ENCODE measurements at places on chromosomes 12 and 14.

- no peak for DNase-seq
Observed at GRCh38 chr12:93714382-93714781, 37.2 kb downstream of the CRADD start.

GRCh38 chr12:54593725-54594124, 5.3 kb upstream of the PPP1R1A start:
- no peak for DNase-seq

DNA sequence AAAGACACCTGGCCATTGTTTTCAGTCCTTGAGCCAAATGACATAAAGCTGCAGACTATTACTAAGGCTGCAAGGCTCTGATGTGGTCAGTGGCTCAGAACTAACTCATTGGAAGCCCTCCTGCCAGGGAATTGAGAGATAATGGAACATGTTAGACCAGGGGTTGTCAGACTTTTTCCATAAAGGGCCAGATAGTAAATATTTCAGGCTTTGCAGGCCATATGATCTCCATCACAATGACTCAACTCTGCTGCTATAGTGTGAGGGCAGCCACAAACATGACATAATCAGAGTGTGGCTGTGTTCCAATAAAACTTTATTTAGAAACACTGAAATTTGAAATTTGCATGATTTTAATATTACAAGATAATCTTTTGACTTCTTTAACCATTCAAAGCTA, 140.3 kb downstream of the TMEM30B start:
- no peak for DNase-seq

DNA sequence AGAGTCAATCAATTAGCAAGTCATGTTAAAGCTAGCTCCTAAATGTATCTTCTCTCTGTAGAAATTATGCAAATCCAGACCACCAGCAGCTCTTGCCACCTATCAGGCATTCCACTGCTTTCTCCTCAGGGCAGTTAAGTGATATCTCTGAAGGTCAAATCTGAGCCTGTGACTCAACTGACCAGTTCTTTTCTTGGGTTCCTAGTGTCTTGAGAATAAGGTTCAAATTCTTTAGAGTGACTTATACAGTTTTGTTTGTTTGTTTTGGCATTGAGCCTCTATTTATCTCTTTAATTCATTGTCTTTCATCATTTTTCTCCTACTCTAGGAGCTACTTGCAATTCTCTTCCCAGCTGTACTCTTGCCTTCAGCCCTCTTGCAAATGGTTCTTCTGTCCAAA, 2.5 kb upstream of the LRIG3 start:
- no peak for DNase-seq

GRCh38 chr14:61878931-61879330, 116.7 kb downstream of the SNAPC1 start:
- no peak for DNase-seq

DNA sequence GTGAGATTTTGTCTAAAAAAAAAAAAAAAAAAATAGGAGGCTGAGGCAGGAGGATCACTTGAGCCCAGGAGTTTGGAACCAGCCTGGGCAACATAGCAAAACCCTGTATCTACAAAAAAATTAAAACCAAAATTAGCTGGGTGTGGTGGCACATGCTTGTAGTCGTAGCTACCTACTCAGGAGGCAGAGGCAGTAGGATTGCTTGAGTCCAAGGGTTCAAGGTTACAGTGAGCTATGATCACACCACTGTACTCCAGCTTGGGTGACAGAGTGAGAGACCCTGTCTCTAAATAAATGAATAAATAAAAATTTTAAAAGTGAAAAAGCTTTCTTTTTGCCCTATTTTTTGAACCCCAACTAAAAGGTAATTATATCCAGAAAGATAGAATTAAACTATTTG, 113.6 kb downstream of the PEBP1 start:
- DNase-seq, result no peak

DNA sequence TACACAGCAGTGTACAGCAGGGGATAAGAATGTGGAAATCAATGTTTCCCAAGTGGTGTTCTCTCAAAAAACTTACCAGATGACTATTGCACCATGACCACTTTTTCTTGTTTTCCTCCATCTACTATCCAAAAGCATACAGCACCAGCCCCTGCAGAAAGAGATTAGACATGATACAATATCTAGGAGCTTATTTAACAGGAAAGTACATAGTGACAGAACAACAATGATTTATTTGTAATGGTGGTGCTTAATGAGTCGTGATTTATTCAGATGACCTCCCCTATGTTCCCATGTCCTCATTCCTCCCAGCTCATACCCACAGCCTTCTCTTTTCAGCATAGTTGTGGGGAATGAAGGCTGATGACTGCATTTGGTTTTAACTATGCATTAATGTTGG, 413.6 kb downstream of the BTG1 start:
- DNase-seq, result no peak

- DNase-seq, result no peak
Observed at GRCh38 chr14:68408680-68409079, 384.2 kb downstream of the ZFP36L1 start.

- DNase-seq, result no peak
Observed at GRCh38 chr12:119565404-119565803, 28.2 kb upstream of the TMEM233 start.

- DNase-seq, result no peak
Observed at GRCh38 chr12:53676656-53677015, 753 bp upstream of the ATP5MC2 start.

GRCh38 chr12:126385785-126386184, 1320.5 kb downstream of the AACS start:
- DNase-seq, result no peak

GRCh38 chr12:93243689-93244513, 133.8 kb upstream of the NUDT4 start:
- DNase-seq, result no peak

DNA sequence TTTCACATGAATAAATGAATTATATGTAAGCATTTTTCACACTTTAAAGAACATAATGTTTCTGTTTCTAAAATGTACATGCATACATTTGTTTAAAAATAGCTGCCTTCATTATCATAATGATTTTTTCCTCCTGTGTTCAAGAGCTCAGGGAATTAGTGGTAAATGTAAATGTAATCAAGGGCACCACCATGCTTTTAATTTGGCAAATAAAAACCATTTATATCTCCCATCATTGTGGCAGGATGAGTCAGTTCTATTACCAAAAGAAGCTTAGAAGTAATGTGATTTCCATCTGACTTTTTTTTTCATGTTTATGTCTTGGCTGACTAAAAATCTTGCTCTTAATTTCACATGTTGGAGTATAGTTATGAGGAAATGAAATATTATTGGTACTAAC, 176.1 kb downstream of the GXYLT1 start:
- DNase-seq, result no peak

DNA sequence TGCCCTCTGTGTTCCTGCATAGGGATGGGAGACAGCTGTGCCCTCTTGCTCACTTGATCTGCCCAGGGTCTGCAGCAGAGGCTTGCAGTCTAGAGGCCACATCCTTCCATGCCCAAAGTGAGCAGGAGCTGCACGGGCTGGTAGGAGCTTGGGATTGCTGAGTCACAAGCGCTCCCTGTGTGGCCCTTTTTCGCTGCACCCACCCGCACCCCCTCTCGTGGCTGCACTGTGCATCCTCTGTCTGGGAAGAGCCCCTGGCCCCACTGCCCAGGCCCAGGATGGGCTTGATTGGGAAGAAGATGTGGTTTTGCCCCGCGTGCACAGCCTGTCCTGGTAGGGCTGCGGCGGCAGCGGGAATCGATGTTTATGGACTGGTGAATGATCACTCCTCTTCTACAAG, 192.4 kb downstream of the TSPAN9 start:
- DNase-seq, result no peak

GRCh38 chr14:105420974-105421674, 1.5 kb downstream of the MTA1 start:
- DNase-seq, result no peak

- no peak for DNase-seq
Observed at GRCh38 chr12:46206471-46206870, 62.4 kb downstream of the SLC38A1 start.

- DNase-seq, result no peak
Observed at GRCh38 chr12:7991535-7991934, 41.0 kb upstream of the FOXJ2 start.

DNA sequence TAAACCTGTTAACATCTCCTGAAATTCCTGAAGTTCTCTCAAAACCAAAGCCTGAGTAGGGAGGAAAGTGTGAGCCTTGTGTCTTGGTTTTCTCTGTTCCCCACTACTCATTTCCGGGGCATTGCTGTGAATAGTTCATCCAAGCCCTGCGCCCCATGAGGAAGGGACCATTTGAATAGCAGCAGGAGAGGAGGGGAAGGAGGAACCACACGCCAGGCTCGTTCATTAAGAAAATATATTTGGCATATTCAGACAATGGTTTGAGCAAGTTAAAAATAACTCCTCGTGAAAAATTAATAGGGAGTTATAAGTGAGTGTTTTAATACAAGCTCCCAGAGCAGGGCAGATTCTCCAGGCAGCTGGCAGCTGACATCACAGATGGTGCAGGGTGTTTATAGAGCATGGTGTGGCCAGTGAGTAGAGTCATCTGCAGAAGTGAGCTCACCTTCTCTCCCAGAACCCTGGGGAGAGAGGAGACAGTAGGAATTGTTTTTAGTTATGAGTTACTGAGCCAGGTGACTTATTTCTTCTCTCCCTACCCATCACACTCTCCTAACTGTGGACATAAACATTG, 29.5 kb upstream of the CISTR start:
- no peak for DNase-seq

- no peak for DNase-seq
Observed at GRCh38 chr14:78399316-78399889, 229.2 kb downstream of the NRXN3 start.

GRCh38 chr14:36647824-36648753, 13.6 kb upstream of the PAX9 start:
- no peak for DNase-seq

- DNase-seq, result no peak
Observed at GRCh38 chr12:29750131-29750927, 33.4 kb downstream of the TMTC1 start.

DNA sequence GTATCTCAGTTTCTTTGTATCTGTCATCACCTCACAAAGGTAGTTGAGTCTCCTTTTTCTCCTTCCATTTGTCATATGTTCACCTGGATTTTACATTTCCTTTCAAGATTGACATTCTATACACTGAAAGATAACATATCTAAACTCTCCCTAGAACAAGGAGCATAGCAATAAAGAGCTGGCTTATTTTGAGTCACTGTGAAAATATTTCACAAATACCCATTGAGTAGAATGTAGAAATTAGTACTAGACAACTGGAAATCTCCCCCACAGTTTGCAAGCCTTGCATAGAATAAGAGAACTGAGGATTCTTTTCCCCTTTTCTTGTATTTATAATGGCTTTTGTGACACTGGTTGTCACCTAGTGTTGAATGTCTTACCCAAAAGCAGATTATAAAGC, 111.2 kb downstream of the KICS2 start:
- no peak for DNase-seq

DNA sequence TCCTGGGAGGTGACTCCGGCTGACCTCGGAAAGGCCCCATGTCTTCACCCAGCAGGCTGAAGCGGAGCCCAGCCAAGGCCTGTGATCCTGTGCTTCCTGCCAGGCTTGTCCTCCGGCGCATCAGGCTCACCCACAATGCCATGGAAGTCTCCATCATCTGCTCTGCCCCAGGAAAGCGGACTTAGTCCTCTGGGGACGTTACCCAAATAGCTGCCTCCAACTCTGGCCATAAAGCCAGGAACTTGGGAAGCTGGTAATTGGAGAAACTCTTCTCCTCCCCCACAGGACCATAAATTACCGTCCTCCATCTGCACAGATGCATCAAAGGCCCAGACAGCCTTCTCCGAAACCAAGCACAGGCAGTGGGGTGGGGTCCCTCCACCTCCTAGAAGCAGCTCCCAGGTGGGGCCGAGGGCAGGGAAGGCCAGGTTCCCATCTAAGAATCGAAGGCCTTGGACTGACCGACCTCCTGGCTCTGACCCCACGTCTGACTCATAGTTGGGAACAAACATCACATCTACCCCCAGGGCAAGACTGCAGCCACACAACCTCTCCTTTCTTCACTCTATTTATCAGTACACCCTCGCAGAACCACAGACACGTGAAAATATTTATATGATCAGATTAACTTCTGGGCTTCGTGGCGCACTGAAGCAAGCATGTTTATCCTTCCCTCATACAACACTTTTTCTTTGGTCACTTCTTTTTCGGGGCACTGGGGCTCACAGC, 56.4 kb downstream of the PITPNM2 start:
- DNase-seq, result no peak

DNA sequence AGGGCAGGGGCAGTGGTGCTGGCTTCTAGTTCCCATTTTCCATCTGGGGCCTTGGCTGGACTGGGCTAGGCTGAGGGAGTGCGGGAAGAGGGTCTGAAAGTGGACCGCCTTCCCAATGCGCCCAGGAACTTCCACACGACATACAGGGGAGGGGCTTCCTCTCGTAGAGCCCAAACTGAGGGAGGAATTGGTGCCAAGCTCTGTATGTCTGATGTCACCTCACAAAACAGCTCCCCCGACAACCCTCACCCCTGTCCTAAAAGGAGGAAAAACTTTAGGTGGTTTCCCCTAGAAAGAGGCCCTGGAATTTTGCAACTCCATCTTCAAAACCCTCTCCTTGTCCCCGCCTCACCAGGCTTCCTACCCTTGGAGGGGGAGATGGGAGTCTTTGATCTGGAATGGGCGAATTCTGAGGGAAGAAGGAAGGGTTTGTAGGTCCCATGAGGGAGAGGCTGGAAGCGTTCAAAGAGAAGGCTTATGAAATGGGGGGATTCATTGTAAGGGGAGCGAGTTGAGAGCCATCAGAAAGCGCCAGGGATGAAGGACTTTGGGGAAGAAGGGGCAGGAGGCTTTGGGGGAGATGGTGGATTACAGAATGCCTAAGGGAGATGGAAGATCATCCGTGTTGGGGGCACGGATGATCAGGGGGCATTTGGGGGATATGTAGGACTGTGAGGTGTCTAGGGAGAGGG, 844 bp downstream of the GLTP start:
- DNase-seq, result no peak

DNA sequence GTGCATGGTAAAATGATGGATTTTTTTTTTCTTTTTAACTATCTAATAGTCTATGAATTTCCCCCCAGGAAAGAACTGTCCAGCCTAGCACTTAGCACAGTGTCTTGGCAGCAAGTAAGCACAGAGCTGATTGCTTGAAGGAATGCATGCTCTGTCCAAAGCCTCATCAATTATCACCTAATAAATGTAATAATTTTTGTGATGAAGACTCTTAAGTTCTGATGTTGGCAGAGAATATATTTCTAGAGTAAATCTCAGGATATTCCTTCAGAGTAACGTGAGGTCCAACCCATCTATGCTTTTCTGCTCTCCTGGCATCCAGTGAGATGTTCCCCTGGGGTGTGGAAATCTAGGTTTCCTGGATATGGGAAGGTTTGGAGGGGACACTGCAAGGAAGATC, 152.4 kb downstream of the TMX1 start:
- no peak for DNase-seq

GRCh38 chr14:71852181-71852580, 80.0 kb upstream of the RGS6 start:
- no peak for DNase-seq

GRCh38 chr12:110687396-110688169, 1.3 kb downstream of the HVCN1 start:
- DNase-seq, result no peak
